ENCODE measurements at places on chromosomes 2 and 18.

- no peak for DNase-seq
Measured at GRCh38 chr18:34492652-34493051, 217.4 kb upstream of the DTNA start.

DNA sequence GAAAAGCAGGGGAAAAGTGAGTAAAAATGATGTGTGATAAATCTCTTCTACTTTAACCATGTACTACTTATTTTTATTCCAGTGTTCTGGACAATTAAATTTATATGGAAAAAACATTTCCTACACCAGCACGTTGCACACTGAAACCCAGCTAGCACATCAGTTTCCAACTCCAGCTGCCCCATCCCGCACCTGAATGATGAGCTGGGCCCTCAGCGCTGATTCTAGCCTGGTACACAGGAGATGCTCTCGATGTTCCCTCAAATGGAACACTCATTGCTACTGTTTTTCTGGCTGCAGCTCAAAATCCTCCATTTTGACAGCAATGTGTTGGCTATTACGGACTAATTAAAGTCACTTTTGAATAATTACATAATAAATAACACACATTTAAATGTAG lies 783.1 kb upstream of the FSHR start:
- DNase-seq = no peak

GRCh38 chr2:200449149-200449548 lies 60.7 kb downstream of the KCTD18 start:
- no peak for DNase-seq

GRCh38 chr2:12318427-12319057 lies 398.2 kb upstream of the TRIB2 start:
- DNase-seq = no peak
